ENCODE measurements at places on chromosomes 11 and 22. TPM values are rescaled to one million over a fixed set of nuclear protein-coding genes. Genes with fewer than 3 reads are reported as not detected.

- DNase-seq: no peak
Measured at GRCh38 chr22:23161574-23161973, 16.3 kb downstream of the RAB36 start.

DNA sequence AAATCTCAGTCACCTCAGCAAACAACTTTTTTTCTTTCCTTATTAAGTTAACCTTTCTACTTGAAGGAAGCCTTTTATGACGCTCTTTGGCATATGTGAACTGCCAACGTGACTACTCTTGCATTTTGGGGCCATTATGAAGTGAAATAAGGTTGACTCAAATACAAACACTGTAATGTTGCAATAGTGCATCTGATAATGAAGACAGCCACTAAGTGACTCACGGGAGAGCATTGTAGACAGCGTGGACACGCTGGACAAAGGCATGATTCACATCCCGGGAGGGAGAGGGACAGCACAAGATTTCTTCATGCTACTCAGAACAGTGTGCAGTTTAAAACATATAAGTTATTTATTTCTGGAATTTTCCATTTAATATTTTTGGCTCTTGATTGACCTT is 560.8 kb downstream of the ETS1 start:
- no peak for DNase-seq

DNA sequence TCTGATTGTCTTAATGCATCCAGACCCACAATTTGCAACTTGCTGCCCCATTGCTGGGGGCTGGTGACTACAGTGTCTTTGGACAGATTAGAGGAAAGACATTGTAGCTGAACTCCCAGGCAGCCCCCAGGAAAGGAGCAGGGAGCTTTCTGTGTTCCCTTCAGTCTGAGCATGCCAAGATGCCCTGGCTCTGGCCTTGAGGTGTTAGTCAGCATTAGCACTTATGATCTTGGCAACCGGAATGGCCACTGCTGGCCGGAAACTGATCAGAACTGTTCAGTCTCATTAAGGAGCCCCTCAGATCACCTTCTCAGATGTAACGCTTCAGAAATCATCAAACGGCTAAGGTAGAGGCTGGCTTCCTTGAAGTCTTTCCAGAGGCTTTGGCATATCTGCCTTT is 195.2 kb downstream of the NAV2 start:
- no peak for DNase-seq

DNA sequence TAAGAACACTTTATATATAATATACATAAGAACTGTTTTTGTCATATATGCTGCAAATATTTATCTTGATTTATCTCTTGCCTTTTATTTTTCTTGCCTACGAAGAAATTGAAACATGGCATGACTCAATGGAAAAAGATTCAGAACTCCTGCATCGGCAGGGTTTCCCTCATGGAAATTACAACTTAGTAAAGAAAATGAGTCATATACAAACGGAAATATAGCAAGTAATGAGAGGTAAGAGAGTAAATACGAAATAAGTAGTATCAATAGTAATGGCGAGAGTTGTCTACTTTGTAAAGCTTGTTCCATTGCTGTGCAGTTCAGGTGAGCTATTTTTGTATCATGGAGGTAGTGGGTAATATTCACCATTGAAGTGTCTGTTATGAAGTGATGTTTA is 350.4 kb downstream of the DDX10 start:
- no peak for DNase-seq

GRCh38 chr22:44925465-44926123 is 84.2 kb downstream of the PHF21B start:
- no peak for DNase-seq

- no peak for DNase-seq
Measured at GRCh38 chr22:23862103-23862502, 4.4 kb downstream of the SLC2A11 start.

DNA sequence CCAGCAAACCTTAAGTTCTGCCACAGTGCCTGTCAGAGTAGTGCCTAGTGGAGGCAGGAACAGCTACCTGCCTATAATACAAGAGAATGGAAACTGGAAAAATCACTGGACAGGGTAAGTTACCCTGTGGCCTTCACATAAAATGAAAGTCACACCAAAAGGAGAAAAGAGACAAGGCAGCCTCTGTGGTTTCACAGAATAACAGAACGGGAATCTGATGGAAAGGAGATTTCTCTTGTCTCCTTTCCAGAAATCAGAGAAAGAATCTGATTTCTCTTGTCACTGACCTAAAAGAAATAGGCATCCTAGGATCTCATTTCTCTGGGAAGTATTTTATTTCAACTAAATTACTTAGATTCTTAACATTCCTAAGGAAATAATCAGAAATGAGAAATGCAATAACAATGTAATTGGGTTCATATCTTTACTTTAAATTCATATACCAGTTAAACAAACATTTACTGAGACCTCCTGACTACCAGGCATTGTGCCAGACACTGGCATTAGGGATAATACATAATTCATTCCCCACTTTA is 41.6 kb downstream of the PRCP start:
- no peak for DNase-seq

DNA sequence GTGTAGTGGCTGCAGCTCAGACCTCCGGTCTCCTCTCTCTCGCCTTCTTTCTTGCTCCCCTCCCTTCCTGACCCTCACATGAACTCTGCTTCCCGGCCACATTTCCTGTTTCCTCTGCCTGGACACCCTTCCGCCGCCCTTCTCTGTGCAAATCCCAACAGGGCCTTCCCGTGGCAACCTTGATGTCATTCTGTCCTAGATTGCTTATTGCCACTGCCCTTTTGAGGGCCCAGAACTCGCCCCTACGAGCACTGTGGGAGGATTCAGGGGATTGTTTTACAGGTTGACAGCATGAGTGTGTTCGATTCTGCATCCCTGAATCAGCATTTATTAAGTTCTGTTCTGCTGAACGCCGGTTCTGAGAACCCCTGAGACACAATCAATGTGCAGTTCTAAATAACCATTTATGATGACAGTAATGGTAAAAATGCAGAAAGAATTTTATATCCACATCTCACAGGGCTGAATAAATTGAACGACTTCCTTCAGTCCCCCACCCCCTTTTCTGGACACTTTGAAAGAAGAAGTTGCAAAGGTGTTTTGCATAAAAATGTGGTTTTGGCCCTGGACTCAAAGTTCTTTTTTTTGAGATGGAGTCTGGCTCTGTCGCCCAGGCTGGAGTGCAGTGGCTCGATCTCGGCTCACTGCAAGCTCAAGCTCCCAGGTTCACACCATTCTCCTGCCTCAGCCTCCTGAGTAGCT is 6.4 kb downstream of the BATF2 start:
- DNase-seq: no peak

- DNase-seq: no peak
Measured at GRCh38 chr11:19160847-19161246, 40.9 kb downstream of the CSRP3 start.

DNA sequence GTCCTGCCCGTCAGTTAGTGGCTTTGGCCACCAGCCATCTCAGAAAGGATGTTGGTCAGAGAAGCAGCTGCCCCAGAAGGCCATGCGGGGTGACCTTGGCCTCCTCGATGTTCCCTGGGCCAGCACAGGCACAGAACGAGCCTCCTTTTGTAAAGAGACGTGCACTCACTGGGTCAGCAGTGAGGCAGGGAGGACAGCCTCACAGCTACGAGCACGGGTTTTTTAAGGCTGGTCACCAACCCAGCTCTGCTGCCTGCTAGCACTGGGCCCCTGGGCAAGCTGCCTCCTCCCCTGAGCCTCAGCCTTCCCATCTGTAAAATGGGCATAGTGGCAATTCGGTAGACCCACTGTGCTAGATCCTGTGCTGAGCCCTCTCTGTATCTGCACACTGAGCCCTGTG is 10.8 kb downstream of the IGLL1 start:
- no peak for DNase-seq

CAPN5 gene
- total RNA-seq: 143 TPM

DNA sequence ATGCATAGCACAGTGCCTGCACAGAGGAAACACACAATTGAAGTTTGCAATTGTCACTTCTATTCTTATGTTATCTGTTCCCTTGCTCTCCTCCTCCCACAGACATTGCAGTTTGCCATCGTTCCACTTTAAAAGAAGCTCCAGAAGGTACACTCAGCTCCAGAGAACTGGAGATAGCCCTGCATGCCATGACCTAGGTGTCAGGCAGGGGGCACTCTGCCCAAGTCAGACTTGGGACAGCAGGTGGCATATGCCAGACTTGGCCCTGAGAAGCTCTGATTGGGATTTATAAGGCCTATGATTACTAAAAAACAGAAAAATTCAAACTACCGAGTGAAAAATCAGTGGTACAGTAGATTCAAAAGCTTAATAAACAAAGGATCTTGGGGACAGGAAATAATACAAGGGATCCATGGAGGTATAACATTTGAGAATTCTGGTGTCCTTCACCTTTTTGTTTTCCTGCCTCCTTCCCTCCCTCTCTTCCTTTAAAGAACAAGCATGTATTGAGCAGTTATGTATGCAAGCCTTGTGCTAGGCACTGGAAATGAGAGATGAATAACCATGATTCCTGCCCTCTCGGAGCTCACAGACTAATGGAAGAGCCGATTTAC is 40.0 kb downstream of the TENM4 start:
- no peak for DNase-seq

GRCh38 chr11:125164091-125164421 is 495 bp upstream of the PKNOX2 start:
- no peak for DNase-seq

GRCh38 chr11:102712137-102712536 is 6.6 kb upstream of the MMP27 start:
- DNase-seq: no peak

MAP6 gene
- total RNA-seq: 13.5 TPM

DNA sequence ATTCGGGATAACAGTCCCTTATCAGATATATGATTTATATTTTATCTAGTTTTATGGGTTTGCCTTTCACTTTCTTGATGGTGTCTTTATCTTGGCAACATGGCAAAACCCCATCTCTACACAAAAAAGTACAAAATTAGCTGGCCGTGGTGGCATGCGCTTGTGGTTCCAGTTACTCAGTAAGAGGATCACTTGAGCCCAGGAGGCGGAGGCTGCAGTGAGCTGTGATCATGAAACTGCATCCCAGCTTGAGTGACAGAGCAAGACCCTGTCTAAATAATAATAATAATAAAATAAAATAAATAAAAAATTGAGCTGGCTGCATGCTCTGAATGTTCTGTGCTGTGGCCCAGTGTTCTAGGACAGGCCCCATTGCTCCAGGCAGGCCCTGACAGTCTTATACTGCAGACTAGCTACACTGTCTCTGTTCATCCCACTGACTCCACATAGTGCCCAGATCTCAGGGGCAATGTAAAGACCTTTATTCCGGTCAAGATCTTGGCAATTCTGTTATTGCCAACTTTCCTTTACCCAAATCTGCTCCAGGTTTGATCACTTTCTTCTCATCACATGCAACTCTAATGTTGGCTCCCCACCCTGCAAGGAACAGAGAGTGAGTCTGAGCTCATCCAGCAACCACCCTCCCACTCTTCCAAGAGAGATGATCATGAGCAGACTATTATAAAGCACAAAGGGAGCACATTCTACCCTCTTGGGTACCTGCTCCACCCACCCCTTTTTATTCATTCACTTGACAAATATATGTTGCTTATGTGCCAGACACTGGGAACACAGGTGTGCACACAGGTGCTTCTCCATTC is 8.8 kb downstream of the HSPA8 start:
- DNase-seq: no peak

TTC36 gene
- total RNA-seq: 0.60 TPM

GRCh38 chr11:45037434-45038005 is 86.8 kb upstream of the TP53I11 start:
- no peak for DNase-seq

DNA sequence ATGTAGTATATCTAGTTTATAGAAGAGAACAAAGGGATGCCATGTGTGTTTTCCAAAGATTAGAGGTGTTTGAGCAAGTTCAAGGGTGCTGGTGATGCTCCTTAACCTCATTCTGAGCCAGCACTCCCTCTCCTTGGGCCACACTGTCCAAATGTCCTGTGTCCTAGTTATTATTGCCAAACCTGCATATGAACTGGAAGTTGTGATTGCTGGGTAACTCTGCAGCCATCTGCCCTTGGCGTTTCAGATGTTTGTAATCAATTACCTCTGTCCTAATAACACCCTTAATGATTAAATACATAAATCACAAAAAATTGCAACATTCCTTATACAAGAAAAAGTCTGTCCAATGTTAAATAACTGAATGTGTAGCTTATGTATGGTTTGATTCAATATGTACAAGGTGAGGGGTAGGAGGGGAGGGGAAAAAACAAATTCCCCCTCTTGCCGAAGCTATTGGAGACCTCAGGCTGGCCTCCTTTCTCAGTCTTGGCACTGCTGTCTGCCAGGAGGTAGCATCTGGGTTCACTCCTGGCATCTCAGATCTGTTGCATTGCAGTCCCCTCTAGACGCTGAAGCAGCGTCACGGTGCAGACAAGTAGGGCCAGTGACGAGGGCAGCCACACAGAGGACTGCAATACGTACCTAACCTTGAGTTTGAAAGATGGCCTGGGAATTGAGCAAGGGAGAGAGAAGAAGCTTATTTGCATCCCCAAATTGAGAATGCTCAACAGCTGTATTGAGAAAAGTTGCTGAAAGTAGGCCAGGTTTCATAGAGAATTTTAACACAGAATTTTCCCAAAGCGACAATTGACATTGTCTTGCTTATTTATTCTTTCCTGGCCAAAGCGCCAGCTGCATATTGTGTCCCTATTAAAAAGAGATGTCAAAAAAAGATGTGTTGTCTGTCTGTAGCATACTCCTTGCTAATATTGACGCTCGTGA is 89.6 kb upstream of the ARHGAP32 start:
- DNase-seq: no peak

DNA sequence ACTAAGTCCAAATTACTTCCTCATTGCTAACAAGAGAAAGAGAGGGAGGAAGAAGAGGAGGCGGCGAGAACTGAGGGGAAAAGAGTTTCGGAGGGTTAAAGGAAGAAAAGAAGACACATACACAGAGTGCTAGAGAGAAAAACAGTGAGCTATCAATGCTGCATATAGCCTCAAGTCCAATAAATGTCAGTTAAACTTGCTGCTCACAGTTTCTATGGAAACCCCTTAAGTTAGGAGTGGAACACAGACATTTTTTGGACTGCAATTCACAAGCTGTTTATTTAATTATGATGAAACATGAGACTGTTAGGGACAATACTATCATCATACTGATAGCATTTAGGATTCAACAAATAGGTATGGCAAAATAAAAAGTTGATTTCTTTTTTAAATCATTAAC is 1320.4 kb downstream of the LRRC4C start:
- DNase-seq: no peak

- DNase-seq: no peak
Measured at GRCh38 chr11:74984070-74984469, 4.7 kb upstream of the NEU3 start.

- peak; percentile 82 for DNase-seq
Measured at GRCh38 chr22:42994917-42995562, 19.9 kb downstream of the PACSIN2 start.

DNA sequence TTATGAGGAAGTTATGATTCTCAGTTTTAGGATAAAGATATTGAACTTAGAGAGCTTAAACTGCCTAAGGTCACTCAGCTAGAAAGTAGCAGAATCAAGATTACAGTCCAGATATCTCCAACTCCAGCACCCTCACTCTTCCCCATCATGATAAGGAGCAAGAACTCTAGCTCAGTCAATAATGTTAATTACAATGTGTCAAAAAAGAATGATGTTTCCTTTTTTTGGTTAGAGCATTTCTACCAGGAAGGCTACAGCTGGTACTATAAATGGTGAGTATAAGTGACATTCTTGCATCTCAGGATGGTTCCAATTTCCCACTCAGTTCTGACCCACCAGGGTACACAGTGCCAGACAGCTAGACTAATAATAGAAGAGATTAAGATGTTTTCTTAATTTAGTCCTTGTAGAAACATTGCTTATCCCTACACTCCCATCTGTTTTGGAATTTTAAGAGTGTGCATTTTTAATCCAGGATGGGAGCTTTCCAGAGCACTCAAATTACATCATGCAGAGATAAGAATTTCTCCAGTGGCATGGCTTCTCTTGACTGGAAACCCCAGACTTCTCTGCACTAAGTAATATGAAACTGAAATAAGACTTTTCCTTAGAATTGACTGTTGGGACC is 21.6 kb upstream of the BBOX1 start:
- DNase-seq: no peak

All from ureter (tissue), 1 donor.